NCI-H446 (cell line): ENCODE measurements at places on chromosomes 4 and X.

DNA sequence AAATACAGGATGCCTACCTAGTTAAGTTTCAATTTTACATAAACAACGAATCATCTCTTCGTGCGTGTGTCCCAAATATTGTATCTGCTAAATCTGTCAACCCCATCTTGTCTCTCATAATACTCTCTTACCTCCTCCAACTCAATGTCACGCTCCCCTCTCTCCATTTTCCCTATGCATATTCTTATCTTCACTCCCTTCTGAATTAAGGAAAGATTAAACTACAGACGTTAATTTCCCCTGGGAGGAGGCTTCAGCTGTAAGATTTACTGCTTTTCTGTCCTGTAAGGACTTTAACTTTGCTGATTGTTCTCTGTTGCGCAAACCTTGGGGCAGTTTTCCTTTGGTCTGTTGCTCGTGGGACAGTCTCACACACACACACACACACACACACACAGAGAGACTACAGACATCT is 455 bp upstream of the ABCB7 start:
- no peak for DNase-seq

- DNase-seq = no peak
Observed at GRCh38 chr4:151865744-151866591, 105.2 kb upstream of the GATB start.

GRCh38 chr4:24121395-24122175 is 231.7 kb upstream of the PPARGC1A start:
- no peak for DNase-seq

- no peak for DNase-seq
Observed at GRCh38 chr4:839675-840443, 13.9 kb upstream of the CPLX1 start.

- DNase-seq = no peak
Observed at GRCh38 chr4:54929459-54929858, 195.9 kb downstream of the KDR start.

- DNase-seq = no peak
Observed at GRCh38 chrX:13716455-13716854, 18.0 kb downstream of the TRAPPC2 start.

- no peak for DNase-seq
Observed at GRCh38 chr4:34628471-34628870, 1615.8 kb downstream of the ARAP2 start.

DNA sequence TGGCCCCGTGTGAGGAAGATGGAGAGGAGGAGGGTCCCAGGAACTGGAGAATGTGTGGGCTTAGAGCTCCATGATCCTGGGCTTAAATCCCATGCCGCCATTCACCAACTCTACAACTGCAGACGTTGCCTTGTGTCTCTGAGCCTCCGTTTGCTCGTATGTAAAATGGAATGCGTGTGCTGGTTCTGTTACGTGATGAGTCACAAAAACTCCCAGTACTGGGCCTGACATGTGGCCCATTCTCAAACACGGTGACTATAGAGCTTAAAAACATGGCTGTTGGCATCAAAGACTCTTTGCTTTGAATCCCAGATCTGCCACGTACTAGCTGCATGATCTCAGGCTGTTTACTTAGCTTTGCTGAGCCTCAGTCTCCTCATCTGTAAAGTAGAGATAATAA is 13.0 kb upstream of the AFAP1 start:
- no peak for DNase-seq

- no peak for DNase-seq
Observed at GRCh38 chr4:127000110-127000509, 632.6 kb upstream of the INTU start.

- peak; percentile 84 for DNase-seq
Observed at GRCh38 chr4:140427106-140427918, at the start of gene CLGN. CLGN (minus strand) TSS chr4:140427648; CDS start chr4:140413078, 14,570 bp downstream.

DNA sequence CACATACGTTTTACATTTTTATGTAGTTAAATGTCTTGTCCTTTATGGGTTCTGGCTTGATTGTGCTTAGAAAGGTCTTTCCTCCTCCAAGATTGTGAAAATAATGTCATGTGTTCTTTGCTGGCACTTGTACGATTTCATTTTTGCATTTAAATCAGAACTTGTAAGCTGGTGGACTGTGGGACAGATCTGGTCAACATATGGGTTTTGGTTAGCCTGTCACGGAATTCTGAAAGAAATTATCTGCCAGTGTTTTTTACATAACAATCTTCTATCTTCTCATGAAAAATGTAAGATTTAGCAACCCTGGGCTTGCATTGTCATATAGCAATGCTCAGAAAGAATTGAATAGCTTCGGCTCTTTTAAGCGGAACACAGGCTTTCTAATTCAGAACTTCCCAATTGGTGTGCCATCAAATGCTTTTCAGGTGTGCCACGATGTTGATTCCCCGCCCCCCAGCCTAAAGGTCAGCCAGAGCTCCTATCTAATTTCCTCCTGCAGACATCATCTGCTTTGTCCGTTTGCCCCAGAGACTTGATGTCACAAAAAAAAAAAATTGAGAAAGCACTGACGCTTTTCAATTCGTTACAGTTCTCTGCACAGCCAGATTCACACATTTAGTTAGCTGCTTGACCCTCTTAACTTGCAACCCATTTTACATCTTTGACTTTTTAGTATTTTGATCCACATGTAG is 16.2 kb downstream of the AFF1 start:
- no peak for DNase-seq

GRCh38 chrX:4181782-4182407 is 468.4 kb upstream of the PRKX start:
- DNase-seq = no peak

DNA sequence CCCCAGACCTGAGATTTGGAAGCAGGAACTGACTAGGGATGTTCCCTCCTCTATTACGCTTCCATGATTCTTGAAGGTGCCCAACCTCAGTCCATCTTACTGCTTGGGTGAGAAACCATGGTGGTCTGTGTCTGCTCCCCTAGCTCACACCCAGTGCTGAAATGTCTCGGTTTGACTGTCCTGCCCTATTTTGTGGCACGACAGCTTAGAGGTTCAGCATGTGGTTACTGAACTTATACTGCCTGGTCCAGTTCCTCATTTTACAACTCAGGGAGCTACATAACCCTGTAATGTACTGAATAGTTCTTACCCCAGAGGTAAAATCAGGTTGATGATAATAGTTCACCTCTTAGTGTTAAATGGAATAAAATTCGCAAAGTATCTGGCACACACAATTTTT is 203.1 kb downstream of the RBM46 start:
- DNase-seq = no peak

GRCh38 chr4:153507310-153508073 is 41.3 kb downstream of the TMEM131L start:
- DNase-seq = no peak

DNA sequence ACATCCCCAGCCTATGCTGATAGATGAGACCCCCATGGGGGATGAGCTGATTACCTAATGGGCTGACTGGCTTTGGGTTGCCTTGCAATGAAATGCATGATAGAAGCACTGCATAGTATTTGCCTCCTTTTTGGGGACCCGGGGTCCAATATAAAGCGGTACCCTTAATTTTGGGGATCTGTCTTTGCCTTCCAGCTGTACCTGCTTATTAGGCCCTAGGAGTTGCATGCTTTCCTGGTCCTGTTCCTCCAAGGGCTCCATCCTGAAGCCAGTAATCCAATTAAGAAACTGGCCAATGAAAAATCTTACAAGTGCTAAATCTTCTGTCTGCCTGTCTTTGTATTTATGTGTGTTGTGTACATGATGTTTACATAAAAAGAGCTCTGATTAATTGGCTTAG is 791.6 kb downstream of the TRIML1 start:
- DNase-seq = no peak

GRCh38 chr4:98802770-98803198 is 126.1 kb downstream of the EIF4E start:
- no peak for DNase-seq

GRCh38 chr4:10321931-10322330 is 135.3 kb downstream of the ZNF518B start:
- no peak for DNase-seq

- no peak for DNase-seq
Observed at GRCh38 chrX:1351981-1352714, 15.6 kb downstream of the IL3RA start.

- no peak for DNase-seq
Observed at GRCh38 chr4:62018537-62018936, 818.4 kb downstream of the ADGRL3 start.

GRCh38 chr4:8403173-8403753 is 37.3 kb downstream of the ACOX3 start:
- peak; percentile 68 for DNase-seq

- no peak for DNase-seq
Observed at GRCh38 chr4:184420881-184421416, 53.4 kb downstream of the IRF2 start.

GRCh38 chr4:16290681-16291420 is 64.6 kb upstream of the TAPT1 start:
- DNase-seq = no peak

- no peak for DNase-seq
Observed at GRCh38 chr4:187937557-187937956, 58.0 kb upstream of the ZFP42 start.

DNA sequence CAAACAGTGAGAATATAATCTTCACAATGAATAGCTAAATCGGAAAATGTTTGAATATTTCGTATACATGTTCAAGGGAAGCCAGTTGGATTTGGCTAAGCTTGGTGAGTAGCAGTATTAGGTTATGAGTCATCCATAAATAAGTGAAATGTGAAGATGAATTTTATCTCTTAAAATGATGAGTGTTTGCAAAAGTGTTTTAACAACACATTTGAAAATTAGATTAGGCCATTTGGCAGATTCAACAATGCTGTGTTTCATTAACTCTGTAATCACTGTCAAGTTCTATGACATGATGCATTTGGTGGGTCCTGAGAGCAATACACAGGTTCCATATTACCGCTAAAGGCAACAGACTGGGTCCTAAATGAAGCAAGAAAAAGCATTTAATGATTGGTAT is 301.9 kb upstream of the PRPS2 start:
- DNase-seq = no peak

- DNase-seq = no peak
Observed at GRCh38 chr4:181173046-181173445, 1070.2 kb upstream of the TENM3 start.

GRCh38 chrX:50375481-50376267 is 95.0 kb downstream of the DGKK start:
- DNase-seq = no peak

DNA sequence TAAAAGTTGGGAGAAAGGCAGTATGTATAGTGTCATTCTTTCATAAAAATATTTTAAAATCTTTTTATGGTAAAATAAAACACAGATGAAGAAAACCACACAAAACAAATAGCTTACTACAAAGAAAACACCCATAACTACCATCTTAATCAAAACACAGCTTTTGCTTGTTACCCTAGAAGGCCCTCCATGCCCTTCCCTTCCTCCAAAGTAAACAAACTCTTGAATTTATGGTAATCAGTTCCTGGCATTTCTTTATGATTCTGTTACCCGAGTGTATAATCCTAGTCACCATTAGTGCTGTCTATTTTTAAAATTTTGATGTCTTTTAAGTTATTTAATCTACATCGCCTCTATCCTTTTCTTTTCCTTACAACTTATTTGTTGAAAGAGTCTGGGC is 170.9 kb downstream of the APBB2 start:
- DNase-seq = no peak

- DNase-seq = no peak
Observed at GRCh38 chr4:16544251-16544721, 318.0 kb upstream of the TAPT1 start.

GRCh38 chr4:119132306-119132705 is 3.3 kb upstream of the MYOZ2 start:
- no peak for DNase-seq

DNA sequence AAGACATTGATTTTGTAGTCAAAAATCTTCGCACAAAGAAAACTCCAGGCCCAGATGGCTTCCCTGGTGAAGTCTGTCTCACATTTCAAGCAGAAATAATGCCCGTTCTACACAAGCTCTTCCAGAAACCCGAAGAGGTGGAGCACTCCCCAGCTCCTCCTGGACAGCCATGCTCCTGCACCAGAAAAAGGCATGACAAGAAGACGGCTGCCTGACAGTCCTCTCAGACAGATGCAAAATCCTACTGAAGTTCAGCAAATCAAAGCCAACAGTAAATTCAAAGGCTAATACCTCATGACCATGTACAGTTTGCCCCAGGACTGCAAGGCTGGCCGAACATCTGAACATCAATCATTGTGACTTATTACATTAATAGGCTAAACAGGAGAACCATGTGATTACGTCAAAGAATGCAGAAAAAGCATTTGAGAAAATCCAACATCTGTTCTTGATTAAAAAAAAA is 30.8 kb upstream of the MXD4 start:
- DNase-seq = no peak

GRCh38 chrX:128365492-128365891 is 313.3 kb upstream of the ACTRT1 start:
- no peak for DNase-seq

DNA sequence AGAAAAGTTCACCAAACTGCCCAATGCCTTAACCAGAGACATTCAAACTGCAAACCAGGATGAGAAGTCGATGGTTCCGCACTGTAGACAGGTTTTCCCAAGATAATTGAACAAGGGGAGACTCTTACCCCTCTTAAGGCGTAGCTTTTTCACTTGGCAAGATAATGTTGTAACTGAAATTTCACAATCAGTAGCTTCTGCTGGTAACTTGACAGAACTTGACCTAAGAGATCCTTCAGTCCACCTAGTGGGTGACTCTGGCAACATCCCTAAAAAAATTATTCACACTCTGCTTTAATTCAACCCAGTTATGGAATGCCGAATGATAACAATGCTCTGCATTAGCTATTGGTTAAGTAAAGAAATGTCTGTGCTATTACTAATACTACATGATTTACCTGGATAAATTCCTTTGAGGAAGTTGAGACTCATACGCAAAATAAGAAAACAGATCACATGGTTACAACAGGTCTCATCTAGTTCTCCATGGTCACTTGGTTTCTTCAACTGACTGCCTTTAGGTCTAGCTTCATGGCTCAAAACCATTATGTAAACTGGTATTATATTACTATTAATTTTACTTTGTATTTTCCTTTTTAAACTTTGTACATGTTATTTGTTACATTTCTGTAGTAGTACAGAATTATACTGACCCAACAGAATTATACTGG is 9.1 kb downstream of the ELF2 start:
- DNase-seq = no peak

- no peak for DNase-seq
Observed at GRCh38 chr4:37652747-37653527, 33.2 kb downstream of the RELL1 start.

DNA sequence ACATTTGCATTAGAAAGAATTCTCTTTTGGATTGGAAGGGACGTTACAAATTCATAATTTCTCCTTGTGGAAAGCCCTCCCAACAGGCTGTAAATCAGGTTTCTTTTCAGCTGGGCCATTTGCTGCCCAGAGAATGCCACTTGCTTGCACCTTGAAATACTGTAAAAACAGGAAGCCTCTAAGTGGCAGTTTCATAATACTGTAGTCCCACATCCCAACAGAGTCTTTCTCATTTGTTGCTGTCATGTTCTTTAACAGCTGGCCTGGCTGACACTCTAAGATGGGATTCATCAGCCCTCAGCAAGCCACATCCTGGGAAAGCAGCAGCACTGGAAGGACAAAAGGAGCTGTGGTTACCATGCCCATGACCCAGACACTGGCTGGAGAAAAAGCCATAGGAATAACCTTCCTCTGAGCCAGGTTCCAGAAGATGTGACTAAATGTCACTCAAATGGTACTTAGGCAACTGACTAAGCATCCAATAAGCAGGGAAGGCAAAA is 221.9 kb upstream of the MBNL3 start:
- DNase-seq = no peak

GRCh38 chr4:4890574-4891255 is 31.2 kb downstream of the MSX1 start:
- DNase-seq = no peak
